Lower lobe of right lung (tissue), 2 donors: ENCODE measurements at places on chromosomes 7 and 10. TPM values are rescaled to one million over a fixed set of nuclear protein-coding genes. Genes with fewer than 3 reads are reported as not detected.
A peak's percentile ranks its signal among the peaks of the same experiment; 100 is the strongest.

ASB10 gene
- not detected for total RNA-seq

GNGT1 gene
- not detected for total RNA-seq

DNA sequence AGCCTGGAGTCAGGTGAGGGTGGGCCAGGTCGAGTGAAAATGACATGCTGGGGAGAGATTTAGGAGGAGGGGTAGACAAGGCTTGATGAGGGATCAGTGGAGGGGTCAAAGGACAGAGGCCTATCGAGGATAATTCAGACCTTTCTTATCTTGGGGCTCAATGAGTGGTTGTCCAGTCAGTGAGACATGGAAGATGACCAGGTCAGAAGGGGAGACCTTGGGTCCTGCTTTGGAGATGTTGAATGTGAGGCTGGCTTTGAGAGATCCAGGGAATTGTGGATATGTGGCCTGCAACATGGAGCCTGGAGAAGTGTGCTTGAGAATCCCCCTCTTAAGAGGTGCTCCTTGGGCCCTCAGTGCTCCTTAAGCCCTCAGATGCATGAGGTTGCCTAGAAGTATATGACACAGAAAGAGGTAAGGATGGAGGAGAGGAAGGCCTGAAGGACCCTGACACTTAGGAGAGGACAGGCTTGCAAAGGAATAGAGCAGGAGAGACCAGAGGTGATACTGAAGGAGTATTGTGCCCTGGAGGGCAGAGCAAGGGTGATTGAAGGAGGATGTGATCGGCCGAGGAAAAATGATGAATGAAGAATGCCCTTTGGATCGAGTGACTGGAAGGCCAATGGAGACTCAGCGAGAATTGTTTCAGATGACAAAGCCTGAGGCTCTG lies 129.8 kb upstream of the GPR26 start:
- no peak for DNase-seq

- no peak for DNase-seq
Observed at GRCh38 chr7:106768324-106768751, 96.7 kb upstream of the PIK3CG start.

- no peak for DNase-seq
Observed at GRCh38 chr7:134690614-134691504, 44.2 kb downstream of the BPGM start.

DNA sequence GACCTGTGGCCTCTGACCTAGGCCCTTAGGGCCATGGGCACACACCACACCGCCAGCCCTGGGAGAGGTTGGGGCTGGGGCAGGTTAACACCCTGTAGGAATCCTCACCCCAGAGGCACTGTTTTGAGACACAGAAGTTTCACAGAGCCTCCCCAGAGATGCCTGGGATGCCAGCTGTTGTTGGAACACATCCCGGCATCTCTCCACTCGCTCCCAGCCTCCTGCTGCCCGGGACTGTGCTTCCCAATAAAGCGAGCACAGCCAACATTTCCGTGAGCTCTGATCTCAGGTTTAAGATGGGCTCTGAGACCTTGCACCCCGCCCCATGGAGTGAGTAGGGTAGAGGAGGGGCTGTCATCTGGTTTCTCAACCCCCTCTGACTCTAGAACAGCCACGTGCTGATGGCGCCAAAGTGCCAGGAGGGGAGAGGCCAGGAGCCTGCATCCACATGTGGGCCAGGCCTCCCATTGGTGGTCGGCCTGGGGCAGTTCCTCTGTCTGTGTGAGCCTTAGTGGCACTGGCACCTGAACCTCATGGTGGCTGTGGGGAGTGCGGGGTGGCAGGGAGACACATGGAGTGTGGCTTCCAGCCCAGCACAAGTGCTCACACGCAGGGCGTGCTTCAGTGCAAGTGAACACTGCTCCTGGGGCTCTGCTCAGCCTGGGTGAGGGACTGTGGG lies 54.7 kb downstream of the RASGEF1A start:
- DNase-seq: peak; percentile 35

GRCh38 chr10:95411635-95412034 lies 120.8 kb upstream of the PDLIM1 start:
- no peak for DNase-seq

DNA sequence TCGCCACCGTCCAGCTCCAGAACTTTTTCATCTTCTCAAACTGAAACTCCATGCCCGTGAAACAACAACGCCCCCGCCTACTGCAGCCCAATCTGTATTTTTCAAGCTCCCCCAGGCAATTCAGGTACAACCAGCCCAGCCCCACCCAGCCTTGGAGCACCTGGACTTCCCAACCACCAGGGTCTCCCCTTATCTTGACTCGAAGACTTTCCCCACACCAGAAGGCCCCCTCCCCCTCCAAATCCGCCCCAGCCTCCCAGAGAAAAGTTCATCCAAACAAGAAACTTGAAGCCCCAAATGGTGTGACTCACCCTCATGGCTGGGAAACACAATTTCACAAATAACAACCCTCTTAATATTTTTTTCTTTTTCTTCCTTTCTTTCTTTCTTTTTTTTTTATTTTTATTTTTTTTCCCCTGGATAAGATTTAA lies 10.6 kb downstream of the ZCCHC24 start:
- no peak for DNase-seq

- DNase-seq: no peak
Observed at GRCh38 chr7:1724118-1724910, 54.2 kb downstream of the ELFN1 start.

DNA sequence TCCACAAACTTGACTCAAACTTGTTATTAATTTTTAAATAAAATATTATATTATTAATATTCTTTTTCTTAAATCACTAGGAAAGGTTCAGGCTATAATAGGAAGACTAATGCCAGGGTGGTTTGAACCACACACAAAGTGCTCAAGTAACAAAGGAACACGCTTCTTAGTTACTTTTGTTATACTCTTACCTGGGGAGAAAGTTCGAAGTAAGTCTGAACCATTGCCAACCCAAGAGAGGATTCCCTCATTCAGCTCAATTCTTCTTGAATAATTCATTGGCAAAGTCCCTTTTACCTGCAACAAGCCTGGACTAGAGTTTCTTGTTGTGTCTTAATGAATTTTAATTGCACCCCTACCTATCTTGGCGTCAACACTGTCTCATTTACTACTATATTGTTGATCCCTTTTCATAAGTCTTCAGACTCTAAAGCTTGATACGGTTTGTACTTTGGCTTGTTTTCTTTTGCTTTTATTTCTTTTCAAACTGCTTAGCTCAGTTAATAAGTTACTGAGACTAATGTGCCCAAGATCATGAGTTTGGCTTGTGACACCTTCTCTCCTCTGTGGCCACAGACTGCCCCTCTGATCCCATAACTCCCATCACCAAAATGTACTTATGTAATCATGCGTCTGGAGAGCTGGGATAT lies 10.2 kb upstream of the C10orf67 start:
- no peak for DNase-seq

GRCh38 chr10:98460837-98461499 lies 14.2 kb upstream of the HPS1 start:
- no peak for DNase-seq
